ENCODE measurements at places on chromosomes 2 and 18.

- no peak for DNase-seq
These were observed 73.5 kb downstream of the ZCCHC2 start for GRCh38 chr18:62596145-62597005.

DNA sequence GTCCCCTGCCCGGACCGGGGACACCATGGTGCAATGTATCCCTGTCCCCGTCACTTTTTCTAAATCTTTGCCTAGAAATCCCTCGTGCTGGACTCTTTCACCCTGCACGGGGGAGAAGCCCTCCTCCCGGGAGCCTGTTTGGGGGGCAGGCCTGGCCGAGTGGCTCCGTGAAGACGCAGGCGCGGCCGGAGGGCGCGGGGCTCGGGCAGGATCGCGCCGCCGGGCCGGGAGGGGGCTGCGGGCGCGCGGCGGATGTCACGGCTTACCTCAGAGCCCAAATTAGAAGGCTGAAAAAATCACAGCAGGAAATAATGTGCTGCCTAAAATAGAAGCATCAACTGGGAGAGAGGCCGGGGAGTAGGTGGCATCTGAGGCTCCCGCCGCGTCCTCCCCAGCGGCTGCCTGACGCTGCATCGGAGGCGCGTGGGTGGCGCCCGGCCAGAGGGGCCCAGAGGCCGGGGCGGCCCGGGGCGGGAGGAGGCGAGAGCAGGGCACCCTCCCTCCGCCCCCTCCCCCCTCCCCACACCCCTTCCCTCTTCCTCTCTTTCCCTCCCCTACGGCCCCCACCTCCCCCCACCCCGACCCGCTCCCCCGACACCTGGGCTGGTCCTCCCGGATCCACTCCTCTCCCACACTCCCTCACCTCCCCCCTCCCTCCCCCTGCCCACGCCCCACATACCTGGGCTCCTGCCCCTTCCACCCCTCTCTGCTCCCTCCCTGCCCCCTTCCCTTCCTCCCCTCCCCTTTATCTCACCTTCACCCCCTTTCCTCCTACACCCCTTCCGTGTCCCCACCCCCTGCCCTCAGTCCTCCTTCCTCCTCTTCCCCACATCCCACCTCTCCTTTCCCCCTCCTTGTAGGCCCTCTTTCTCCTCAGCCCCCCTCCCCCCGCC lies 51.9 kb downstream of the SLC4A1AP start:
- peak; percentile 38 for DNase-seq

GRCh38 chr18:26863122-26863879 lies 2.2 kb downstream of the AQP4 start:
- no peak for DNase-seq

- no peak for DNase-seq
These were observed 2.2 kb downstream of the CXCR2 start for GRCh38 chr2:218127929-218128455.

DNA sequence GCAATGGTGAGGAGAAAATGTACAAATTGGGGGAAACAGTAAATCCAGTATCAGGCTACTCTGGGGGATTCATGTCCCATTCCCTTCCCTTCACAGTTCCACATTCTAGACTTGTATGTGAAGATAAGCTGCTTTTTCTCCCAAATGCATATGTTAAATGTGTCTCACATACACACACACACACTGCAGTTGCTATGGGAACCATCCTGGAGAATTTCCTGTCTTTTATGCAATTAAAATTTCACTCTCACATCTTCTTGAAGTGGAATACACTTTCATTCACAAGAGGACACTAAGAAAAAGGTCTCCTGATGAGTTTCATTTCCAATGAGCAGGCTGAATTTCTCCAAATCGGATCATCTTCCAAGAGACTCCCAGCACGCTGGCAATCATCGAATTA lies 366.0 kb downstream of the LRATD1 start:
- no peak for DNase-seq

GRCh38 chr18:51848702-51849101 lies 491.3 kb upstream of the DCC start:
- no peak for DNase-seq

DNA sequence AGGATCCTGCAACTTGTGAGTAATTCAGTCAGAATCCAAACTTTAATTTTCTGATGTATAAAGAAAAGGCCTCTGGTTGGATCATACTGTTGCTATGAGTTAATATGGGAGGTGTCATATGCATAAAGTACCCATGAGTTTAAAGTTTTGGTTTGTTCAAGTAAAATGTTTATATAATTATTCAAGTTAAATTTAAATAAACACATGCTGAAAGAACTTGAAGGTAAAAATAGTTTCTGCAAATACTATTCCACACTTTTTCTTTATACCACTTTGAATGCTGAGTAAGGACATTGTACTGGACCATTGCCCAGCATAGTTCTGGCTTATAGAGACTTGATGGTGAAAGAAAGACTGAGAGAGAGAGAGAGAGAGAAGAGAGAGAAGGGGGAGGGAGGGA lies 30.7 kb downstream of the PKP4 start:
- DNase-seq, result no peak

DNA sequence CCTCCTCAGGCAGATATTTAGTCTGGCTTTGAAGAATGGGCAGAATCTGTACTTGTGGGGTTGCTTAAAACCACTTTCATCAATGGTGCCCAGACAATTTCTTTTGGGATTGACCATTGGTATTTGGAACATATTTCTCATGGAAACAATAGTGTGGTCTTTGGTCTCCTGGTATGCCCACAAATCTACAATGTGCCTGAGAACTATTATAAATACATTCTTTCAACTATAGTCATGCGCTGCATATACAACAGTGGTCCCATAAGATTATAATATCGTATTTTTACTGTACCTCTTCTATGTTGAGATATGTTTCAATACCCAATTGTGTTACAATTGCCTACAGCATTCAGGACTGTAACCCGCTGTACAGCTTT lies 34.8 kb upstream of the PPP4R1 start:
- no peak for DNase-seq

- peak; percentile 53 for DNase-seq
These were observed 194.1 kb downstream of the CLIP4 start for GRCh38 chr2:29309090-29310029.

DNA sequence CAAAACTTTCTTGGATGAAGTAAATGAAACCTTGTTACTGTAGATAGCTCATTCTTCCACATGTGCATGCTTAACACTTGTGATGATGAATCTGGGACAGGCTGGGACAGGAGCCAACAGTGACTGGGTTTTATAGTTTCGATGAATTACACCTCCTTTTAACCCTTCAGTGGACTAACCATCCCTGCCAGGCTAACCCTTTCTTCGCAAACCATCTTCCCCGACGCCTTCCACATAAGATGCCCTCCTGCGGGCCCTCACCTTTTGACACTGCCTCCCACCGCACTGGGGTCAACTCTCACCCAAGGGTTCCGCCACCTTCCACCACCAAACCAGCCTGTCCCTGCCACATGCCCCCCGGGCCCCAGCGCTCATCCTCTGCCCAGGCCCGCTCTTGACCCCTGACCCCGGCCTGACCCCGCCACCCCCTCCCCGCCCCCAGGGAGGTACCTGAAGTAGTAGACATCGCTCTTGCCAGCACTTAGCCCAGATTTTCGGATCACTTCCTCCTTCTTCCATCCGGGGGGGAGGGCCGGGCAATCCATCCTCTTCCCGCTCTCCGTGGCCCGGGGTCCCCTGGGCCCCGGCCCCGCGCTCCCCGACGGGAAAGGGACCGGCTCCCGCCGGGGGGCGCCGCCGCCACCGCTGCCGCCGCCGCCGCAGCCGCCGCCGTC lies 764 bp downstream of the MBD2 start:
- DNase-seq, result peak; percentile 53

DNA sequence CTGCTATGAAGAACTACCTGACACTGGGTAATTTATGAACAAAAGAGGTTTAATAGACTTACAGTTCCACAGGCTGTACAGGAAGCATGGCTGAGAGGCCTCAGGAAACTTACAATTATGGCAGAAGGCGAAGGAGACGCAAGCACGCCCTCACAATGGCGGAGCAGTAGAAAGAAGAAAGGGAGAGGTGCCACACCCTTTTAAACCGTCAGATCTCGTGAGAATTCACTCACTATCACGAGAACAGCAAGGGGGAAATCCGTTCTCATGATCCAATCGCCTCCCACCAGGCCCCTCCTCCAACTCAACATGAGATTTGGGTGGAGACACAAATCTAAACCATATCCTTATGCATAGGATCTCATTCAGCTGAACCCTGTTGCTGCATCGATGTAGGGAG lies 84.6 kb upstream of the ZNF532 start:
- DNase-seq, result no peak

- DNase-seq, result no peak
These were observed 118.0 kb upstream of the TMEM200C start for GRCh38 chr18:6013171-6013810.

GRCh38 chr18:35089891-35090550 lies 48.8 kb downstream of the MAPRE2 start:
- DNase-seq, result no peak

DNA sequence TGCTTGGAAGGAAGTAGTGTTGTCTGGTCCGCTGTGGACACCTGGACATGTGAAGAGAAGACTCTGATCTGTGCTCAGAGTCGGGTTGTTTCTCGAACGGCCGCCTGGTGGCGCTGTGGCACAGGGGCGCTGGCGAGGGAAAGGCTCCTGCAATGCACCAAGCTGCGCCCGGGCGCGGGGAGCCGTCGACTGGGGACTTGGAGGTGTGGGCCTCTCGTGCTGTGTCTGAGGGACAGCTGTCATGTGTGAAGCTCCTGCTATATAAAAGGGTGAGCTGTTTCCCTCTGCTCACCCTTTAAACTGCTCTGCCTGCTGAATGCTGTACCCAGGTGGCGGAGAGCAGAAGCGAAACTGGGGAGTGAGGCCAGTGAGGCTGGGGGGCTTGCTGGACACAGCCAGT lies 44.0 kb downstream of the GNAL start:
- peak; percentile 64 for DNase-seq

DNA sequence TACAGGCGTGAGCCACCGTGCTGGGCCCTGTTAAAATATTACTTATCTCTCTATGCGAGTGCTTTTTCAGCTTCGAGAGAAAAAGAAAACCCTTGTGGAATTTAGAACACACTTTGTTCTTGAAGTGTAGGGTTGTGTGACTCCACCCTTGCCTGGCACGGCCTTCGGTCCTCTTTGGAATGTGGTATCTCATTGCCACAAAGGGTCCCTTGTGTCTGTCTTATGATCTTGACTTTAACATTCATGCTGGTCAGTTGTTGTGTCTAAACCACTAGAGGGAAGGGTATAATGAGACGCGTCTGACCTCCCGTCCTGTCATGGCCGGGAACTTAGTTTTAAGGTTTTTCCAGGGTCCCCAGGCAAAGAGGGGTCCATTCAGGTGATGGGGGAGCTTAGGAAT lies 246.4 kb downstream of the VAPA start:
- no peak for DNase-seq

DNA sequence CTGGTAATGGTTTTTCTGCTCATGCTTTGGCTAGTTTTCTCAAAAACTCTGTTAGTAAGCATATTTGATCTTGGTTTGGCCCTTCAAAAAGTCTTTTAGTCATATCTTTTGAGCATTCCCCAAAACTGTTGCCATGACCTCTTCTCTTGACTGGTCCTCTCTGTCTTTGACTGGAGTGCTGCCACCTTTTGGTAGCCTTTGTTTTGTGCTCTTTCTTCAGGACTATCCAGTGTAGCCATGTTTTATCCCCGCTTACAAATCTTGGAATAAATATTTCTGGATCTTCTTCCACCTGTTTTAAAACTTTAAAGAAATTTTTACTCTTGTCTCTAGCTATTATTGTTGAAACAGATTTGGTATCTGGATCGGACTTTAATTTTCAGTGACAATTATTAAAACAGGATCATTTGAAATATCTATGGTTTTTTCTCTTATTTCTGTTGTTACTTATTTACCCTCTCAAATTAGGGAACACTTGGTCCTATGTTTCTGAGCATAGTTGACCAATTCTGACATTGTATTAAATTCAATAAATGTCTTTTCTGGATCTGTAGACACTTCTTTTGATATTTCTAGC lies 965 bp upstream of the ELOA2 start:
- no peak for DNase-seq

DNA sequence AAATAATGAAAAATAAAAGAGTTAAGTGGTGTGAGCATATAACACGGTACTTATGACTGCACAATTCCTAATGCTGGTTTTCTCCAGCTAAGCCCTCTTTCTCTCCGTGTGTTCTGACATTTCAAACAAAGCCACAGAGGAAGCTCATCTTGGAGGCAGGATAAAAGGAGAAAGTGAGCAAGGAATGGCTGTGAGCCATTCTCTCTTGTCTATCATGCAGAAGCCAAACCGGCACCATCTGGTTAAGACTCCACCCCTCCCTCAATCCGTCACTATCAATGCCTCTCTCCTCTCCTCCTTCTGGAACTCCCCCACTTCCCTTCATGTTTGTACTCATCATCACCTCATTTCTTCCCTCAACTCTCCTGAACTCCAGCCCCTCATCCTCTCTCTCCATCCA lies 210.4 kb downstream of the TMEM163 start:
- DNase-seq, result no peak

DNA sequence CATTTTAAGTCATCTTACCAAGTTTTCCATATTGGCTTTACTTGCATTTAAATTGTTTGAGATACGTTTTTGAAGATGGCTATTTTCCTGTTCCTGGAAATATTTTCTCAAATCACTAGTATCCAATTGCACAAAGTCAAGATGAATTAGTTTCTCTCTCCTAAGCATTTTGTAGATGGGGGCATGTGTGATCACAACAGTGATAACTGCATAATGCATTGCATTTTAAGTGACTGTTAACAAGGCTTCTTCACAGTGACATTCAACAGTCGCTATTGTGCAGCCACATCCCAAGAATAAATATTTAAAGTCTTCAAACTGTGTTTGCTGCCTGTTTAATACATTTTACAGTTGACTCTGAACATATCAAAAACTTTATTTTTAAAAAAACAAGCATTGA lies 694.2 kb upstream of the CDH7 start:
- no peak for DNase-seq

- DNase-seq, result no peak
These were observed 105.7 kb upstream of the GPC1 start for GRCh38 chr2:240329778-240330177.

GRCh38 chr2:67867735-67868134 lies 195.1 kb downstream of the C1D start:
- DNase-seq, result no peak

- no peak for DNase-seq
These were observed 416.3 kb downstream of the LRP1B start for GRCh38 chr2:141714496-141714895.

DNA sequence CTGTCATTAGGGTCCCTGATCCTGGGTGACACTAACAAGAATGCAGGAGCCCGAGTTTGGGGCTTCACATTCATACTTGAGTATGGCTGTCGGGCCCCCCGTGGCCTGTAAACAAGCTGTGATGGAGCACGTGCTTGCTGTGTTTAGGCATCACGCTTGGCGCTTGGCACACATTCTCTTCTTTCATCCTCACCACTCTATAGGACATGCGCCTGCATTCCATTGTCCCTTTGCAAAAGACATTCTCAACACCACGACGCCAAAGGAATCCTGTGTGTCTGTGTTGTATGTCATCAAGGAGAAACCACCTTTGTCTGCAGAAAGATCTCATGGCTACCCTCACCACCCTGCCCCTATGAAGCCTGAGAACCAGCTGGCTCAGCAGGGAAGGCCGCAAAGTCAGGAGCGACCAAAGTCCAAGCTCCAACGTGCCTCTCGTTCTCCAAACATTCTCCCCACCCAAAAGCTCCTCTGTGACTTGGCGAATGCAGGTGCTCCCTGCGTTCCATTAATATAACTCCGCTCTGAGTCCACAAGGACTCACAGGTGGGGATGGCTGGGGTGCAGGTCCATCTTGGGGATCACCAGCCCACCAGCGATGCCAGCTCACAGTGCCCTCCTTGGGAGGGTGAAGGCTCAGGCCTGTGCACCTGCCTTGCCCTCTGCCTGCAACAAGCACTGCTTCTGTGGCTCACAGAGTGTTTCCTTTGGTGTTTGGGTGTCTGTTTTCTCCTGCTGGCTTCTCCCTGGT lies 6.2 kb upstream of the PER2 start:
- no peak for DNase-seq

Measured in CD4-positive, alpha-beta T cell treated with Interleukin-17A for 4 hours (primary cell).